ENCODE measurements at places on chromosomes 1 and 21. TPM values are rescaled to one million over a fixed set of nuclear protein-coding genes. Genes with fewer than 3 reads are reported as not detected.

- DNase-seq: no peak
Observed at GRCh38 chr1:162329826-162330225, 46.8 kb downstream of the SPATA46 start.

DNA sequence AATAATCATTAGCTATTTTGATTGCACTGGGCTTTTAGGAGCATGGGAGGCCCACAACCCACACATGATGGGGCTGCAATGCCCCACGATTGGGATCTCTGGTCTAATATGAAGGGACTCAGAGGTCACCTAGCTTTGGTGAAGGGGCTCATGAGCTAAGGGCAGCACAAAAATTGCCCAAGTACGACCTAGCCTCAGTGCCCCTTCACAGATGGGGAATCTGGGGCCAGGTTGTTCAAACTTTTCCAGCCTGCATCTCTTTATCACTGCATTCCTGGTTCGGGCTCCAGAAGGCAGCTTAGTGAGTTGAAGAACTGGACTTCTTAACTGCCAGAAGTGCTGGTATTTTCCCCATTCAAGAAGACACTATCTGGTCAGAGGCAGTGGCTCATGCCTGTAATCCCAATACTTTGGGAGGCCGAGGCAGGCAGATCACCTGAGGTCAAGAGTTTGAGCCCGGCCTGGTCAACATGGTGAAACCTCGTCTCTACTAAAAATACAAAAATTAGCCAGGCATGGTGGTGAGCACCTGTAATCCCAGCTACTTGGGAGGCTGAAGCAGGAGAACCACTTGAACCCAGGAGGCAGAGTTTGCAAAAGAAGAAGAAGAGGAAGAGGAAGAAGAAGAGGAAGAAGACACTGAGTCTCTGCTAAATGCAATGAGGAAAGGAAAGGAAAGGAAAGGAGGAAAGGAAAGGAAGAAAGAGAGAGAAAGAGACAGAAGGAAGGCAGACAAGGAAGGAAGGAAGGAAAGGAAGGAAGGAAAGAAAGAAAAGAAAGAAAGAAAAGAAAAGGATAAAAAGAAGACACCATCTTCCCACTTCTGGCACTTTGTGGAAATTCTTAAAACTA lies 258.5 kb upstream of the IRF2BP2 start:
- DNase-seq: no peak

GRCh38 chr1:78080767-78081166 lies 35.0 kb downstream of the GIPC2 start:
- no peak for DNase-seq

DNA sequence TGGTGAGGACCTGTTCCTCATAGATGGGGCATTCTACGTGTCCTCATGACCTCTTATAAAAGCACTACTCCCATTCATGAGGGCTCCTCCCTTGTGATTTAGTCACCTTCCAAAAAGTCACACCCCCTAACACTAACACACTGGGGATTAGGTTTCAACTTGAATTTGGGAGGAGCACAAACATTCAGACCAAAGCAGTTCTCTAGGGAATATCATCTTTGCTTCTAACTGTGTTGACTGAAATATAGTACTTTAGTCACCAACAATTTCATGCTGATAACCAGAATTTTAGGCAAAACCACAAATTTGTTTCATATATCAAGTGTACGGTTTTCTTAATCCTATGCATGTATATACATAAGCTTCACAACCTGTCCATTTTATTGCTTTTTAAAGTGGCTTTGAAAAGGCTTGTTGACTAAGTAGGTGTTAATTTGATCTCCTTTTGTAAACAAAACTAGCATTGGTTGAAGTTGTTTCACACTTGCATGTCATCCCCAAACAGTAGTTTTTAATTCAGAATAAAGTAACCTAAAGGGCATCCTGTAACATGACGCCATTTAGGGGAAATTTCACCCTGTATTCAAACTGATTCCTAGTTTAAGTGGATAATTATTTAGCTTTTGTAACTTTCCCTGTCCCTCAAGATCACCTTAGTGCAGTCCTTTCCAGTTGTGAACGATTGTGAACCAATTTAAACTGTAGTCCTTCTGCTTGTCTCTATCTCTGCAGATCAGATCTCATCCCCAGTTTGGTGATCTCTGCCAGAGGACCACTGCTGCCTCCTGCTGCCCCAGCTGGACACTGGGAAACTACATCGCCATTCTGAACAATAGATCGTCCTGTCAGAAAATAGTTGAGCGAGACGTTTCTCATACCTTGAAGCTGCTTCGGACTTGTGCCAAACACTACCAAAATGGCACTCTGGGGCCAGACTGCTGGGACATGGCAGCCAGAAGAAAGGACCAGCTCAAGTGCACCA lies 141.1 kb downstream of the TLR5 start:
- no peak for DNase-seq

- no peak for DNase-seq
Observed at GRCh38 chr1:156676820-156677615, at the start of gene NES. TSS of gene NES (minus strand) at chr1:156677407. CDS start at chr1:156677264, 143 bp downstream.

The METTL18 gene
- 12.9 TPM for total RNA-seq
